ENCODE measurements at places on chromosomes 5 and 9. TPM values are rescaled to one million over a fixed set of nuclear protein-coding genes. Genes with fewer than 3 reads are reported as not detected.

The TMEM215 gene
- not detected for total RNA-seq

DNA sequence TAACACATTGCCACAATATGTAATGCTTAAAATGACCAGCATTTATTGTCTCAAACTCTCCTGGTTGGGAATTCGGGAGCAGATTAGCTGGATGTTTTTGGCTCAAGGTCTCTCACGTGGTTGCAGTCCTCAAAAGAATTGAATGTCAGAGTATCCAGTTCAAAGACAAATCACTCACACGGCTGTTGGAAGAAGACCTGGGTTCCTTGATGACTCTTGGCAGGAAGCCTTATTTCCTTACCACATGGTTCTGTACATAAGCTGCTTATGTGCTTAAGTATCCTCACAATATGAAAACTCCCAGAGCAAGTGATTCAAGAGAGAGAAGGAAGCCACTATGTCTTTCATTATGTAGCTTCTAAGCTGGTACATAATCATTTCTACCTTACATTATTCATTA, 230.3 kb upstream of the PTPRD start:
- DNase-seq = no peak

- no peak for DNase-seq
Observed at GRCh38 chr5:5078009-5078897, 61.9 kb upstream of the ADAMTS16 start.

The NUP214 gene
- total RNA-seq = 34.2 TPM

DNA sequence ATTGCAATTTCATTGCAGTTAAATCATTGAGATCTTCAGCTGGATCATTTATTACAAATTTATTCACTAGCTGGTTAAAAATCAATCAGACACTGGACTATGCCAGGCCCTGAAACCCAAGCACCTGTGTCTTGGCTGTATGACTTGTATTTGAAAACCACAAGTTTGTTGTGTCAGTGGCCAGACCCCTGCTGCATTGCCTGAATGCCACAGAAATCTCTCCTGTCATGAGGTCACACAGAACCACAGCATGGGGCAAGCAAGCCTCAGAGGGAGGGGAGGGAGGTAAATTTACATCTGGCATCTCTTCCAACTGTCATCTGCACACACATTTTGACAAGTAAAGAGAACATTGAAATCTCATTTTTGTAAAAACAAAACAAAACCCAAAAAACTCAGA, 90.0 kb downstream of the ARRDC3 start:
- DNase-seq = no peak

GRCh38 chr5:23071682-23072081, 218.5 kb upstream of the CDH12 start:
- no peak for DNase-seq

DNA sequence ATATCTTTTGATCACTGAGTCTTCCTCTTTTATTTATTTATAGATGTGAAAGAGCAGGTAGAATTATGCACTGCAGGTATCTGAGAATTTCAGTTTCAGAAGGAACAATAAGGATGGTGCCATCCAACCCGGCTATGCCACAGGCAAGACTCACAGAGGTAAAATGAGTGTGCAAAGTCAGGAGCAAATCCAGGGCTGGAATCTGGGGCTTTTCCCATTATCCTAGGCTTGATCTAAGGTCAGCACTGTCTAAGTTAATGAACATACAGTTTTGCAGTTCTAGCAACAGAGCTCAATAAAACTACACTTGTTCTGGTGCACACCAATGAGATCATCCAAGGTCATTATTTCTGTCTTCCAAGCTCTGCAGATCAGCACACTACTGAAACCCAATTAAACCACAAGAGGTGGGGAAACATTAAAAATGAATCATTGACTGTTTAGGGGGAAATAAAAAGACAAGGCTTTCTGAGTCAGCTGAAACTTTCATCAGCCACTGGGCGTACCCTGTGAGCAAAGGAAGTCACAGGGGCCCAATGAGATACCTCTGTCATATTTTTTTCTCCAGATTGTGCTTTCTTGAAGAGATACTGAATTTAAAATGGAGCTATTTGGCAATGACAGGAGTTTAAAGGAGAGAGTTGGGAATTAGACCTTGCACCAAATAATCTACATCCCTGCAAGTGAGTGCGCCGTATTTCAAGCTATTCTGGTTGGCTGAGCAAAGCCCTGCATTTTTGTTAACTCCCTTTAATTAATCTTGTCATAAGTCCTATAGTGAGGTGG, 662.2 kb upstream of the ZNF608 start:
- DNase-seq = peak; percentile 81

DNA sequence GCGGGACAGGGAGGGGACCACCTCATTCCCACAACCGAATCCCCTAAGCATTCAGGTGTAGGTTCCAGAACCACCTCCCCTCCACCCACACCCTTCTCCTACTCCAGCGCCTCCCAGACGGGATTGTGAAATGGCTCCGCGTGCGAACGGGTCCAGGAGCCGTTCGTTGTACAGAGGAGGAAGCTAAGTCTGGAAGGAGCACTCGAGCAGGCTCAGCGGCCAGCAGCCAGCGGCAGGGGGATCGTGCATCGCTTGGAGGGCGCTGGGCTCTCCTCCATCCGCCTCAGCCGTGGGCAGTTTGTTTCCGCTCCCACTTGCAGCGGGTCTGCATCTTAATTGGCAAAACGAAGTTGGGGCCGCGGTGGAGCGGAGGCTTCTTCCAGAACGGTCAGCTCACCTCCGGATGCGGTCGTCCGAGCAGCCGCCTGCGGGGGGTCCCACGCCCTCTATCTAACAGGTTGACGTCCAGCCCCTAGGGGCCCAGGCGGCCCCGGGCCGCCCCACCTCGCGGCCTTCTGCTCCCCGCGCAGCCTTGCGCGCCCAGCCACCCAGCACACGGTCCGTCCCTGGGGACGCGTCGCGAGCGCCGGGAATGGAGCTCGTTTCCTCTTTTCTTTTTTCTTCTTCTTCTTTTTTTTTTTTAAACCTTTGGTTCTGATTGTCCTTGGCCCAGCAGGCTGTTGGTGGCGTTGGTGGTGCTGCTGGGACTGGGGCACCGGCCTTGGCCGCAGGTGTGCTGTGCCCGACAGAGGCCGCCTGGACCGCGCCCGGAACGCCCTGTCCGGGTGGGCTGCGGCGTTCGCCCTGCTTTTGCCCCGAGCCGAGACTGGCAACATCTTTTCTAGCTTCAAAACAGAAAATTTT, 3.9 kb upstream of the BARX1 start:
- no peak for DNase-seq

- DNase-seq = no peak
Observed at GRCh38 chr9:557601-558201, 283.8 kb upstream of the DMRT1 start.

The MGAT4B gene
- total RNA-seq = 172 TPM

The SEMA4D gene
- total RNA-seq = not detected

The RNF180 gene
- not detected for total RNA-seq
